ENCODE measurements at places on chromosomes 13 and 19.

DNA sequence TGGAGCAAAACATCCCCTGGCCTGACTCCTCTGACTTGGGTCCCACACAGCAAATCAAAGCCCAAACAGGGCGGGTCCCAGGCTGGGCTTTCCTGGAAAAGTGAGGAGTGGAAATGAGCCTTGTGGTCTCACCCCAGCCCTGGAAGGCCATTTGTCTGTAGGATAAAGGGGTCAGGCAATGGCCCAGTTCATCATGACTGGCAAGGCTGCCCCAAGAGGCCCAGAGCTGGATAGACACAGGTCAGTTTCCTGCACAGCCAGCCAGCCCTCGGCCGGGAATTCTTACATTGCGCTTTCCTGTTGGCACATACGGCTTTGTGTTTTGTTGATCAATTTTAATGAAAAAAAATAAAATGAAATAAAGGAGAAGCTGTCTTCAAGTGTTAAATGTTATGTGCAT, 174.3 kb downstream of the TSHZ3 start:
- no peak for DNase-seq

DNA sequence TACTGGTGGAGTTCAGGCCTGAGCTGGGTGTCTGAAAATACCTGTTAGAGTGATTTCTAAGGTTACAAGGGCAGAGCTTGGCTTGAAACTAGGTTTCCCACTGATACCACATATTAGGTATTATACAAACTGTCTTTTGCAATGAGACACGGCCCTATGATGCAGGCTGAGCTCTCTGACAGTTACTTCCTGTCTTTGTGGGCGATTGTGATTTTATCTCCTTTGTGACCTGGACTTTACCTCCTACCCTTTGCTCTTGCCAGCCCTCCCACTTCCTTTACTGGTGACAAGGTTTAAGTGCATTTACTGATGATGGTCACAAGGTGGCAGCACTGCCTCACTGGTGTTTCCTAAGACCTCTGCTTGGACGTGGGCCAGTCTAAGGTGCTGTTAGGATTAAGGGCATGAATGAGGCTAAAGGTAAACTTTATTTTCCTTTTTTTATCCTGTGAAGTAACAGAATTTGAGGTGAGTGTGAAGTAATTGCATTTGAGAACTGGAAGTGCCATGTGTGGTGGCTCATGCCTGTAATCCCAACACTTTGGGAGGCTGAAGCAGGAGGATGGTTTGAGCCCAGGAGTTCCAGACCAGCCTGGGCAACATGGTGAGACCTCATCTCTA, 7.7 kb upstream of the CXCL17 start:
- peak; percentile 93 for DNase-seq

GRCh38 chr13:91630946-91631345, 232.5 kb downstream of the GPC5 start:
- no peak for DNase-seq

- no peak for DNase-seq
These were observed 6.3 kb downstream of the BCAT2 start for GRCh38 chr19:48804496-48804895.

- DNase-seq, result no peak
These were observed 11.5 kb upstream of the SERPINE3 start for GRCh38 chr13:51327961-51328360.

DNA sequence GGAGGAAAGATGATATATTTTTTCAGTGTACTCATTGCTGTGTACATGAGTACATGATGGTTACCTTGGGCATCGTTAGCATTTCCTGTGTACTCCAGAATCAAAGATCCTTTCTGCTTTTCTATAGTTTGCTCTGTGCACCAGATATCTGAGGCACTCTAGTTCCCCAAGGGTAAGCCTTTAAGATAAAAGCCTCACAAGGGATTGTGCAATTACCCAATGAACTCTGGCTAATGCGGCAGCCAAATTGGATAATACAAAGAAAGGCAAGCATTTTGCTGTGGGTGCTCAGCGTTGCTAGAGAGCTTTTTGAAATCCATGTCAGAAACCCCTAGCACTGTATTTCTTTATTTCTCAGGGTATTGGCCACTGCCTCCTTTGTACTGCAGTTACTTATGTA, 2.9 kb downstream of the CYSLTR2 start:
- no peak for DNase-seq

- no peak for DNase-seq
These were observed 139.9 kb downstream of the PCDH20 start for GRCh38 chr13:61275736-61276135.

DNA sequence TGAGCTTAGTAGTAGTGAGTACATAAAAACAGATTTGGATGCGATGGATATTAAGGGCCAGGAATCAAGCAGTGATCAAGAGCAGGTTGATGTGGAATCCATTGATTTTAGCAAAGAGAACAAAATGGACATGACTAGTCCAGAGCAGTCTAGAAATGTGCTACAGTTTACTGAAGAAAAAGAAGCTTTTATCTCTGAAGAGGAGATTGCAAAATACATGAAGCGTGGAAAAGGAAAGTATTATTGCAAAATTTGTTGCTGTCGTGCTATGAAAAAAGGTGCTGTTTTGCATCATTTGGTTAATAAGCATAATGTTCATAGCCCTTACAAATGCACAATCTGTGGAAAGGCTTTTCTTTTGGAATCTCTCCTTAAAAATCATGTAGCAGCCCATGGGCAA, 11.4 kb downstream of the CHAMP1 start:
- no peak for DNase-seq

GRCh38 chr13:85616275-85616674, 182.9 kb downstream of the SLITRK6 start:
- no peak for DNase-seq

DNA sequence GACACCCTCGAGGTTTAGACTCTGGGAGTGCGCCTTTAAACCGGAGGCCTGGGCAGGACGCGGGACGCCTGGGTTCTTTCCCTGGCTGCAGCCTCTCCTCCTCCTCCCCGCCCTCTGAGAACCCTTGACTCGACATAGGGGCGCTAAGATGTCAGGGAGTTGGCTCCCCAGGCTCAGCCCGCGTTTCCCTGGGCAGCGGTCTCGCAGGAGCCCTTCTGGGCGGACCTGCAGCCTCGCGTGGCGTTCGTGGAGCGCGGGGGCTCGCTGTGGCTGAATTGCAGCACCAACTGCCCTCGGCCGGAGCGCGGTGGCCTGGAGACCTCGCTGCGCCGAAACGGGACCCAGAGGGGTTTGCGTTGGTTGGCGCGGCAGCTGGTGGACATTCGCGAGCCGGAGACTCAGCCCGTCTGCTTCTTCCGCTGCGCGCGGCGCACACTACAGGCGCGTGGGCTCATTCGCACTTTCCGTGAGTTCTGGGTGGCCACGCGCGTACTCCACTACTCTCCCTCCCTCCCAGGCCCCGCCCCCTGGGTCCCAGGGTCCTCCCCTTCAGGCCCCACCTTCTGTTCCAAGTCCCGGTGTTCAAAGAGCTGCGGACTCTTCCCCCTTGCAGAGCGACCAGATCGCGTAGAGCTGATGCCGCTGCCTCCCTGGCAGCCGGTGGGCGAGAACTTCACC, 1.3 kb downstream of the ICAM5 start:
- DNase-seq, result peak; percentile 24

DNA sequence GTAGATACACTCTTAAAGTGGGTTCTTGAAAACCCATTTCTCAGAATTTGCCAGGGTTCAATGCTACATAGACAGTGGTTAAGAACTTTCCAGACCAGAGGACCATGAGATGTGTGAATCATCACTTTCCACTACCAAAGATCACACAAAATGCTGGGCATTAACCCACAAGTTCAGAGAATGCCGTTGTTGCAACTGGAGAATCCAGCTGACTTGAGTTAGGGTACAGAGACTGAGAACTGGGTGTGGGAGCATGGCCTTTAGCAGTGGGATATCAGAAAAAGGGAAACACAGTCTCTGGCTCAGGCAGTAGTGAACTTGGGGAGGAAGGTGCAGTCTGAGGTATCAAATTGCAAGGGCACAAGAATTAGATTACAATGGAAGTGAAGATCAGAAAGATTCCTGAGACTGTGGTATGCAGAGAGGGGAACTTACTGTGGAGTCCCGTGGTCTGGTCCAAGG, 51.5 kb upstream of the WDFY2 start:
- no peak for DNase-seq

GRCh38 chr13:51229731-51230130, 7.5 kb downstream of the FAM124A start:
- no peak for DNase-seq

DNA sequence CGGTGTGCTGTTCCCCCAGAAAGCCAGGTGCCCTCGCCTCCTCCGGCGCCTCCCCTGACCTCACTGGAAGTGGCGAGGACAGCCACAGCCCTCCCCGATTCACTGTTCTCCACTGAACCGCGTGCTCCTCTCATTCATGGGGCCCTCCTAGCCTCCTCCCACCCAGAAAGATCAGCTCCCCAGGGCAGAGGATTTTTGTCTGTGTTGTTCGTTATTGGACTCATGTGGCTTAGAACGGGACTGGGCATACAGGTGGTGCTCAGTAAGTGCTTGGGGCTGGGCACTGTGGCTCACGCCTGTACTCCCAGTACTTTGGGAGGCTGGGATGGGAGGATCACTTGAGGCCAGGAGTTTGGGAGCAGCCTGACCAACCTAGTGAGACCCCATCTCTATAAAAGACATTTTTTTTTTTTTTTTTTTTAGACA, 3.8 kb downstream of the PRTN3 start:
- DNase-seq, result no peak

DNA sequence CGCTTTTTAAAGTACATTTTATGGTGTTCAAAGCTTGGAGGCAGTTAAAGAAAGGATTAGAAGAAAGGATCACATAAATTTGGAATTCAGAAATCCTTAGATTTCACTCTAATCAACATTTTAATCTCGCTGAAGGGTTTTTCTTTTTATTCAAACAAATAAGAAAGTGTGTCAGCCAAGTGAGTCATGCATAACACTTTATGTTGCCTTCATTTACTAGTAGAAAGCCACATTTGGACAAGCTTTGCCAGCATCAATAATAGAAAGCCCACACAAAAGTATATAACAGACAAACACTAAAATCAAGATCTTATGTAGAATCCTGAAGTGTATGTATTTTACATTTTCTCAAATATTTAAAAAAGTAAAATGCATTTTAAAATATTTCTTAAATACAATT, 154.9 kb upstream of the TRPC4 start:
- DNase-seq, result no peak

GRCh38 chr13:104057861-104058260, 991.6 kb upstream of the SLC10A2 start:
- DNase-seq, result no peak

- peak; percentile 19 for DNase-seq
These were observed 75.9 kb downstream of the ESD start for GRCh38 chr13:46721054-46721453.

DNA sequence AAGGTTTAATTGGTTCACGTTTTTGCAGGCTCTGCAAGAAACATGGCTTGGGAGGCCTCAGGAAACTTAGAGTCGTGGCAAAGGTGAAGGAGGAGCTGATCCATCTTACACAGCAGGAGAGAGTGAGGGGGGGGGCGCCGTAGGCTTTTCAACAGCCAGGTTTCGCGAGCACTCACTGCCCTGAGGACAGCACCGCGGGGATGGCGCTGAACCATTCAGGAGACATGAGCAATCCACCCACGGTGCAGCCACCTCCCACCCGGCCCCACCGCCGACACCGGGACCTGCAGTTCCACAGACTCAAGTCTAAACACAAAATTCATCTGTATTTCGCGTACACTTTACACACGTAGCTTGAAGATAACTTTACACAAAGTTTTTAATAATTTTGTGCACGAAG, 73.6 kb downstream of the KDM4B start:
- DNase-seq, result no peak

GRCh38 chr13:74423434-74423833, 289.2 kb upstream of the KLF12 start:
- DNase-seq, result no peak

- DNase-seq, result no peak
These were observed 11.7 kb upstream of the PROZ start for GRCh38 chr13:113146750-113147149.

DNA sequence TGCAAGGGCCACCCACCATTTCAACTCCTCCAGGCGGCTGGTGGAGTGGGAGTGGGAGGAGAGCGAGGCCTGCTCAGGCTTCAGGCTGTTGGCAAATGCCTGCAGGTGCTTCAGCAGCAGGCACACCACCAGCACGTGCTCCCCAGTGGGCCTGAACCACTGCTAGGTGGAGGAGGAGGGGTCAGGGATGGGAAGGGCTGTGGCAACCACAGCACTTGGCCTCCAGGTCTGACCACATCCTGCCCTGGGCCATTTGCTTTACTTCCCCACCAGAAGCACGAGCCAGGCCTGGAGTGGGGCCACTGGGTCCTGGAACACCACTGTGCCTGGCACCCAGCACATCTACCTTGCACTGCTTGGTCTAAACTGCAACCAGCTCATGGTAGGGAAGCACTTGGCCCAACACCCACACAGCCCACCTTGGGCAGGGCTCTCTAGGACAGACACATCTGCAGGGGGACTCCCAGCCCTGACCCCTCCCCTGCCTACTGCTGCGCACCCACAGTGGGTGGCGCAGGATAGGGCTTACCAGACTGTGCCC, 26.2 kb downstream of the TUBA3C start:
- DNase-seq, result no peak

- no peak for DNase-seq
These were observed 1.6 kb downstream of the GPC5 start for GRCh38 chr13:91400063-91400399.

DNA sequence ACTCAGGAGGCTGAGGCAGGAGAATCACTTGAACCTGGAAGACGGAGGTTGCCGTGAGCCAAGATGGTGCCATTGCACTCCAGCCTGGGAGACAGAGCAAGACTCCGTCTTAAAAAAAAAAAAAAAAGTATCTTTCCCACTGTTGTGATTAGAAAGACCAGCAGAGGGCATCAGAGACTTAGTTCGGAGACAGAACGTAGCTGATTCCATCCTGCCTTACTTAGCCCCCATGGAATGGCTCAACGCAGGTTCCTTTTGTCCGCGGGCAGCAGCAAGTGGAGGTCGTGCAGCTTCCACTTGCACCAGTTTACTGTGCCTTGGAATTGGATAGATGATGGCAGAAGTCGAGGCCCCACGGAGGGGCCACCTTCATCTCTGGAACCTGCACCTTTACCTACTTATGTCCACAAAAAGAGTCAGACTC, 8.1 kb downstream of the TIMM29 start:
- peak; percentile 50 for DNase-seq

GRCh38 chr19:611481-611868, 21.8 kb downstream of the HCN2 start:
- no peak for DNase-seq

- no peak for DNase-seq
These were observed 188.0 kb downstream of the RGCC start for GRCh38 chr13:41645331-41645730.

GRCh38 chr13:111623743-111624505, 303.5 kb downstream of the TEX29 start:
- DNase-seq, result no peak

GRCh38 chr13:51764184-51765141, 39.5 kb downstream of the DHRS12 start:
- peak; percentile 51 for DNase-seq

Measured in central memory CD4-positive, alpha-beta T cell (primary cell).